CD14-positive monocyte (primary cell): ENCODE measurements at places on chromosomes 11 and 22.

DNA sequence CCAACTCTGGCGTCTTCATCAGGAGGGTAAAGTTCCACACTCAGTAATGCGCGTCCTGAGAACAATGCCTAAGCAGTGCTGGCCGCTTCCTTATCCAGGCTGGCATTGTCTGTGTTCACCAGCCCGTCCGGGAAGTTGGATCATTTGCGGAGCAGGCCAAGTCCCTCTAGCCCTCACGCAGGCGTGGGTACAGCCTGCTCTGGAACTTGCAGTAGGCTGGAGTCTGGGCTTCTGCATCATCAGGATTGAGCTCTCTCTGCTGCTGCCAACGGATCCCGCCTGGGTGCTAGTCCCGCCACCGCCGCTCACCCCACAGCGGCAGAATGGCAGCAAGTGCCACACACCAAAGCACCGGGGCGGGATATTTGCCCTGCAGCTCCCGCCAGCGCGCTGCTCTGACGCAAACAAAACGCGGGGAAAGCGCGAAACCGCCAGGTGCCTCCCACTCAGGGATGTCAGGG lies 29.0 kb downstream of the GLYATL1 start:
- no peak for DNase-seq

DNA sequence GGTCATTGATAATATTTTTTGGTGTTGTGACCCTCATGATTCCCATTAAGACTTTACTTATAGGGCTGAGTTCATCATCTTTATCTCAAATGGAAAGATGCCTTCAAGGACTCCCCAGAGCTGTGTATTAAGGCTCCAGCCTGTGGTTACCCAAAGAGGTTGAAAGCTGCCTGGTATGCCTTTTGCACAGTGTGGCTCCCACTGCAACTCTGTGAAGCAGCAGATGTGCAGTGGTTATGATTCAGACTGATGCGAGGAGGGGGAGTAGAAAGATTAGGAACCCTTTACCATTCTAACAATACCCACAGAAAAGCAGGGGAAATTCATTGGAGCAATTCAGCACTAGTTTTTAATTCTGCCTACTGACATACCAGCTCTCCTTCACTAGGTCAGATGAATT lies 560.0 kb downstream of the INSC start:
- no peak for DNase-seq

GRCh38 chr11:19853920-19854319 lies 141.3 kb downstream of the NAV2 start:
- no peak for DNase-seq

DNA sequence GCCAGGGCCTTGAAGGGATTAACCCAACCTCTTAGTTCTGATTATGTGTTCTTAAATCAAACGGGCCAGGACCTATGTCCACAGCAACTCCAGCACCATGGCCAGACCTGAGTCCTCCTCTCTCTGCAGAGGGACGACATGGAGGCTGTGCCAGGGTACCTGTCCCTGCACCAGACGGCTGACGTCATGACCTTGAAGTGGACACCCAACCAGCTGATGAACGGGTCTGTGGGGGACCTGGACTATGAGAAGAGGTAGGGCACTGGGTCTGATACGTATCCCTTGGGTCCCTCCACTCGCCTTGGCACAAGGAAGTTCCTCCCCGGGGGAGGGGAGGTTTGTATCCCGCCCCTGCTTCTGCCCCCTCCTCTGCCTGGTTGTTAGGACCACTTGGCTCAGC lies 53.6 kb downstream of the SGSM1 start:
- no peak for DNase-seq

GRCh38 chr22:37991731-37992442 lies 7.5 kb upstream of the SOX10 start:
- no peak for DNase-seq

GRCh38 chr22:19832476-19833108 lies 22.1 kb downstream of the GNB1L start:
- no peak for DNase-seq

DNA sequence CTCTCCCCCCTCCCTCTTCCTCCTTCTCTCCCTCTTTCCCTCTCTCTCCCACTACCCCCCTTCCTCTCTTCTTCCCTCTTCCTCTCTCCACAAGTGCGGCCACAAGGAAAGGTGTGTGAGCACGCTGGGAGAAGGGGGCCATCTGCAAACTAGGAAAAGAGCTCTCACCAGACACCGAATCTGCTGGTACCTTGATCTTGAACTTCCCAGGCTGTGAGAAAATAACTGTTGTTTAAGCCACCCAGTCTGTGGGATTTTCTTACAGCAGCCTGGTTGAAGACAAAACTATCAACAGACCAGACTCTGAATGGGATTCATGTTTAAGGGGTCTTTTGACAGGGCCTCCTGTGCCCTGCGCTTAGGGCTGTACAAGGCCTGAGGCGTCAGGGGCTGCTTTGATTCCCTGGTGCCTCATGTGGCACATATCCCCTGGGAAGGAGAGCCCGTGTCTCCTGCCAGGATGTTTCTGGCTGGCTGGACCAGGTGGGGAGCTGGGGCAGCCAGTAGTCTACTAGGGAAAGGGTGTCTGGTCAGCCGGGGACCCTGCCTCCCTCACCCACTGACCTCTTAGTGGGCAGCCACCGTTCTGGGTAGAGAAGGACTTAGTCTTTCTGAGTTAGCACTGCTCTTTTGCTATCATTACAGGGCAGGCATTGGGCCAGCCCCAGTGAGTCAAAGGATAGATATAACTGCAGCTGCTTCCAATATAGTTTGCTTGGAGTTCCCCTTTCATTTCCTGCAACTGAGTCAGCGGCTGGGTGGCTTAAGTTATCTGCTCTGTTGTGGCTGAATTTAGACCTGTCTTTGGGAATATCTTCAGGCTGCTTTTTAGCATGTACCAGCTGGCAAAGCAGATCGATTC lies 6.2 kb downstream of the PANX1 start:
- peak; percentile 75 for DNase-seq

DNA sequence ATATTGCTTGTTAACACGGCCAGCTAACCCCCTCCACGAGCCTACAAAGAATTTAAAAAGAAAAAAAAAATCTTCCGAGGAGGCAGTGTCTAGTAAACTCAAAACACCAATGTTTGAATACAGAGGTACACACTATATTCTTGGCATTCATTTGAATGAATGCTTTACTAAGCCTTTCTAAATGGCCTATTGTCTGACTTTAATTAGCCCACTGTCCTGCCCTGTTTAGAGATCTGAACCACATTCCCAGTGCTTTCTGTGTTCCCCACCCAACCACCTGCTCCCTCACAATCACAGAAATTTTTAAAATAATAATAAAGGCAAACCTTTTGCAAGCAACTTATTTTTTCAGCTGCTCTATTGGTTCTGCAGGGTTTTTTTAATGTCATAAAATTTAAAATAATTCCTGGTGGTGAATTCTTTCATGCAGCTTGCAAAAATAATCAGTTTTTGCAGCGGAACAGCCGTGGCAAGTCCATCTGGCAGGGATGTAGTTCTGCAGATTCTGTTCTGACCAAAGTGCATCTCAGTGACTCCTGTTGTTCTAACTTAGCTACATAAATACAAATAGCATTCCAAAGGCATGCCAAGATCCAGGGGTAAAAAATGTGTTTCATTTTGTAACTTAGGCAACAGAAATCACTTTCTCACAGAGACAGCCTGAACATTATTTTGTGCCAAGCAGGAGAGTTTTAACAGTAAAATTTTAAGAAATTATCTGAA lies 23.8 kb downstream of the POU2AF2 start:
- no peak for DNase-seq

GRCh38 chr11:6258571-6259081 lies 1.0 kb upstream of the CCKBR start:
- no peak for DNase-seq
